Spinal cord (tissue), 10 donors: ENCODE measurements at places on chromosomes 7 and 10. TPM values are rescaled to one million over a fixed set of nuclear protein-coding genes. Genes with fewer than 3 reads are reported as not detected.

DNA sequence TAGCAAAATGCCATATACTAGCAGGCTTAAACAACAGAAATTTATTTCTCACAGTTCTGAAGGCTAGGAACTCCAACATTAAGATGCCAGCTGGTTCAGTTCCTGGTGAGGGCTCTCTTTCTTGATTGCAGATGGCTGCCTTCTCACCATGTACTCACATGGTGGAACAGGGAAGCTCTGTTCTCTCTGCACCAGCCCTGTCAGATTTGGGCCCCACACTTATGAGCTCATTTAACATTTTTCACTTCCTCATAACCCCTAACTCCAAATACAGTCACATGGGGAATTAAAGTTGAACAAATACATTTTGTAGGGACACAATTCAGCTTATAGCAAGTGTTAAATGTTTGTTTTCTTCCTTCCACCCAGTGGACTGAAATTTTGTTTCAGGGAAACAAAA, 218.6 kb upstream of the TAC1 start:
- no peaks in the 10 kb centered on the region for H3K27me3 ChIP-seq
- H3K4me3 ChIP-seq: no peak overlapping the region
- DNase-seq: no peak
- H3K4me1 ChIP-seq: no peaks in the 10 kb centered on the region

GRCh38 chr7:101134399-101134980, 7.6 kb downstream of the SERPINE1 start:
- H3K4me3 ChIP-seq: no peak overlapping the region
- peaks cover 2% of the 10 kb centered on the region for H3K27me3 ChIP-seq
- no peak overlapping the region for H3K27ac ChIP-seq
- H3K36me3 ChIP-seq: no peaks in the 10 kb centered on the region
- no peak for DNase-seq
- peaks cover 13% of the 10 kb centered on the region for H3K4me1 ChIP-seq

GRCh38 chr7:99625961-99626360, 9.2 kb downstream of the ZSCAN25 start:
- H3K4me1 ChIP-seq: no peaks in the 10 kb centered on the region
- H3K36me3 ChIP-seq: peaks cover 86% of the 10 kb centered on the region

DNA sequence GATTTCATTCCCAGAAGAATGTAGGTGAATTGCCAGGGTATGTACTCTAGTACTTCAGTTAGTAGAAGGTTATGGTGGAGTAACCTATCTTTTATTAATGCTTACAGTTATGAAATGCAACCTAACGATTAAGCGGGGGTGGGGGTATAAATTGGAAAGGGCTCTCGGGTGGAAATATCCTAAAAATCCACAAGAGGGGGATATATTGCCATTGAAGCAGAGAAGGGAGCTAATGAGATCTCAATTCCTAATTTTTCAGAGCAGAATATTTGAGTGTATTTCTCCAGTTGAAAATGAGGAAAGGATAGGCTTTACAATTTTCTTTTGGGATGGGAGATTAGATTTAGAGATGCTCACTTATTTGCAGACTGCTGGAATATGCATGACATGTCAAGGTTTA, 90.8 kb downstream of the DNAJB9 start:
- H3K36me3 ChIP-seq: no peaks in the 10 kb centered on the region
- H3K4me3 ChIP-seq: no peak overlapping the region
- H3K27ac ChIP-seq: no peak overlapping the region
- peak; percentile 55 for DNase-seq
- no peaks in the 10 kb centered on the region for H3K27me3 ChIP-seq

- no peak for DNase-seq
- no peak overlapping the region for H3K4me3 ChIP-seq
- H3K27ac ChIP-seq: no peak overlapping the region
- no peaks in the 10 kb centered on the region for H3K36me3 ChIP-seq
Observed at GRCh38 chr10:58104351-58104751, 163.3 kb downstream of the IPMK start.

- H3K27me3 ChIP-seq: no peaks in the 10 kb centered on the region
- H3K27ac ChIP-seq: no peak overlapping the region
- no peak overlapping the region for H3K4me3 ChIP-seq
- no peaks in the 10 kb centered on the region for H3K36me3 ChIP-seq
- H3K4me1 ChIP-seq: peaks cover 15% of the 10 kb centered on the region
Observed at GRCh38 chr10:113278664-113279063, 274.2 kb upstream of the HABP2 start.

GRCh38 chr7:50207686-50208255, 96.7 kb upstream of the IKZF1 start:
- H3K36me3 ChIP-seq: no peaks in the 10 kb centered on the region
- DNase-seq: no peak
- no peak overlapping the region for H3K4me3 ChIP-seq
- no peak overlapping the region for H3K27ac ChIP-seq
- no peaks in the 10 kb centered on the region for H3K27me3 ChIP-seq

DNA sequence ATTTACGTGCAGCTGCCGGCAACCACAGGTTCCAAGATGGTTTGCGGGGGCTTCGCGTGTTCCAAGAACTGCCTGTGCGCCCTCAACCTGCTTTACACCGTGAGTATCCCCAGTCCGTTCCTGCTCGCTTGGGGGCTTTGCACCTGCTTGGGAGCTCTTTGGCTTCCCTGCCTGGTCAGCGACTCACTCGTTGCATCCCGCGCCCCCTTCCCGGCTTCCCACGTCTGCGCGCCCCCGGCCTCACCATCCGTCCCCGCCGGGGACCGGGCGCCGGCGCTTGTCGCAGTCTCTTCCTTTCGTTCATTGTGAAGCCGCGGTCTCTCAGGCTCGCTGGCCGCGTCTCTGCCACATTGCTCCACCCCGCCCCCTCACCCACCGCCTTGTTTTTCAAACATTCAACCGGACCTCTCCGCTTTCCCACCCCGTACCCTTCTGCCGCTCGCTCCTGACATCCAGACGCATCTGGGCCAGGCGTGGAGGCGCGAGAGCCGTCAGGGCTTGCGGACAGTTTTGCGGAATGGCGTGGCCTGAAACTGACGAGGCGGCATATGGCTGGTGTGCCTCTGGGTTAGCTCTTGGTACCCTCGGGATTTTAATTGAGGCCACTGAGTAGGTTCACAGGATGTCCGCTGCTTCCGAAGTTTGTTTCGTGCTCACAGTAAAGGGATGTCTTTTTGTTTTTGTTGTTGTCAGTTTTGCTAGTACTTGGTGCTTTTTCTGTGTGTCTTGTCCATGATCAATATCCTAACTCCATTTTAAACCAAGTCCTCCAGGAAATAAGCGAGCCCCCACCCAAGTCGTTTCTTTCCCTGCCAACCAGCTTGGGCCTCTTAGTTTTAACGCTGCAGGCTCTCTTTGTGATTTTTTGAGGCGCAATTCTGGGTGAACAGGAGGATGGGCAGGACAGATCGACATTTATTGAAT, 639 bp downstream of the TSPAN13 start:
- DNase-seq: peak; percentile 44
- H3K27me3 ChIP-seq: no peaks in the 10 kb centered on the region
- H3K4me1 ChIP-seq: no peaks in the 10 kb centered on the region
- peak overlapping the region; percentile 55 for H3K4me3 ChIP-seq

GRCh38 chr10:114749014-114749413, 72.6 kb upstream of the FHIP2A start:
- DNase-seq: no peak
- H3K27me3 ChIP-seq: no peaks in the 10 kb centered on the region
- H3K27ac ChIP-seq: no peak overlapping the region
- H3K36me3 ChIP-seq: no peaks in the 10 kb centered on the region

GRCh38 chr7:132561763-132562162, 14.5 kb downstream of the PLXNA4 start:
- no peaks in the 10 kb centered on the region for H3K27me3 ChIP-seq
- no peak for DNase-seq
- H3K36me3 ChIP-seq: peaks cover 16% of the 10 kb centered on the region
- H3K4me1 ChIP-seq: peaks cover 4% of the 10 kb centered on the region

DNA sequence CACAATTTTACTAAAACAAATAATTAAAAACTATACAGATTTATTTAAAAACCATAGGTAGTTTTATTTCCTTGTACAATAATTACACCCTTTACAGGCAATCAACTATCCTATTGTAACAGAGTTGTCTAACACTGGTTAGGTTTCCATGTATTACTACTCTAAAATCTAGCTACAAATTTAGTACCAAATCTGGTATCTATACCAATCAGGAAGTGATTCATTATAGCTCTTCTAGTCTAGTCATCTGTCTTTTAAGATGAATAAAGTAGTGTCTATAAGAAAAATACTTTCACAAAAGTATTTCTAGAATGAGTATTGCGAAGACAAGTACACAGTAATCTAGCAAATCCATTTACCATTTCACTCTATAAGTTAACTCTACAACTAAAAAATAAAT, 16.9 kb downstream of the ZNF800 start:
- no peaks in the 10 kb centered on the region for H3K4me1 ChIP-seq
- no peak overlapping the region for H3K27ac ChIP-seq
- DNase-seq: no peak
- no peaks in the 10 kb centered on the region for H3K27me3 ChIP-seq
- H3K4me3 ChIP-seq: no peak overlapping the region
- no peaks in the 10 kb centered on the region for H3K36me3 ChIP-seq

DNA sequence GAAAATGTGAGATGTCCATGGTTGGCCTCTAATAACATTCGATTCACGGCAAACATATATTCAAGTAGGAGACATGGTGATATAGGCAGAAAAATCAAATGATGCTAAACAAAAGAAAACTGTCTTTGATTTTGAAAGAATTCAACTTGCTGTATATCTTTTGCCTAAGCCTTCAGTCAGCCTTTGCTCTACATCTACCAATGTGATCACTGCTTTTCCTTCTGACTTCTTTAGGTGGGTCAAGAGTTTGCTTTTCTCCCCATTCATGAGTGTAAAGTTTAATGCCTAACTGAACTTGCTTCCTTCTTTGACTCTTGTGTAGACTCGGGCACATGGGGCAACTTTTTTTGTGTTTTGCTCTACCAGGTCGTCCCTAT, 417 bp upstream of the HIF1AN start:
- no peaks in the 10 kb centered on the region for H3K27me3 ChIP-seq
- H3K4me3 ChIP-seq: peak overlapping the region; percentile 71
- DNase-seq: no peak
- peak overlapping the region; percentile 35 for H3K27ac ChIP-seq

- peaks cover 6% of the 10 kb centered on the region for H3K36me3 ChIP-seq
- H3K4me1 ChIP-seq: peaks cover 6% of the 10 kb centered on the region
- H3K27ac ChIP-seq: no peak overlapping the region
- DNase-seq: no peak
Observed at GRCh38 chr7:36865019-36865418, 140.7 kb upstream of the AOAH start.

GRCh38 chr7:35232994-35233393, 20.9 kb downstream of the TBX20 start:
- no peak overlapping the region for H3K27ac ChIP-seq
- H3K27me3 ChIP-seq: no peaks in the 10 kb centered on the region
- no peaks in the 10 kb centered on the region for H3K36me3 ChIP-seq
- no peaks in the 10 kb centered on the region for H3K4me1 ChIP-seq
- H3K4me3 ChIP-seq: no peak overlapping the region
- DNase-seq: no peak

DNA sequence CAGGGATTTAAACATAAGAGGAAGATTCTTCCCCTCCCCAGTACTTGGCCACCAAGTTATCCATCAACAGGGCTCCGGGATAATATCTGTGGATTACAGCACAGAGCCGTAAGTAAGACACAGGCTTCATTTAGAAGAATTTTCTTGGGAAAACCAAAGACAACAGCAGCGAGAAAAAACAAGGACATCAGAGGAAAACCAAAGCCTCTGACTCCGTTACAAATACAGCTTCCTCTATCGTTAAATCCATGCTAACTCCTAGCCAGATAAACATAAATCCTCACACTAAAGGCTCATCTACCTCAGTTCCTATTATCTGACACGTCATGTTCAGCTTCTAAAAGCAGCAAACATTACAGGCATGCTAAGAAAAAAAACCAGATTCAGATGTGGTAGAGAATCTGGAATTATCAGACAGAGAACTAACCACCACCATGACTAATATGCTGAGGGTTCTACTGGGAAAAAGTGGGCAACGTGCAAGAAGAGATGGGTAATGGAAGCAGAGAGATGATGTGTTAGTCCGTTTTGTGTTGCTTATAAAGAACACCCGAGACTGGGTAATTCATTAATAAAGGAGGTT, 48.4 kb downstream of the BRI3 start:
- H3K27me3 ChIP-seq: no peaks in the 10 kb centered on the region
- no peak for DNase-seq
- H3K4me1 ChIP-seq: no peaks in the 10 kb centered on the region
- H3K27ac ChIP-seq: peak overlapping the region; percentile 10
- no peaks in the 10 kb centered on the region for H3K36me3 ChIP-seq
- H3K4me3 ChIP-seq: no peak overlapping the region

GRCh38 chr10:79472951-79473350, 27.5 kb upstream of the ZCCHC24 start:
- no peak for DNase-seq
- peaks cover 4% of the 10 kb centered on the region for H3K4me1 ChIP-seq
- H3K4me3 ChIP-seq: no peak overlapping the region
- H3K27ac ChIP-seq: no peak overlapping the region
- H3K27me3 ChIP-seq: no peaks in the 10 kb centered on the region
- no peaks in the 10 kb centered on the region for H3K36me3 ChIP-seq

CRPPA gene
- total RNA-seq: 10.4 TPM

WEE2 gene
- 0.30 TPM for total RNA-seq

FAS gene
- 6.4 TPM for total RNA-seq

INA gene
- total RNA-seq: 117 TPM

WNT16 gene
- 12.0 TPM for total RNA-seq

AGAP9 gene
- 13.8 TPM for total RNA-seq

IL2RA gene
- not detected for total RNA-seq

CELF2 gene
- total RNA-seq: 43.3 TPM

H2BK1 gene
- not detected for total RNA-seq

CYP2C18 gene
- not detected for total RNA-seq

HPS1 gene
- 14.5 TPM for total RNA-seq

WASHC2C gene
- 41.4 TPM for total RNA-seq
